ENCODE measurements at places on chromosomes 5 and 9.

GRCh38 chr9:93468763-93469456, 15.5 kb upstream of the FAM120AOS start:
- DNase-seq: peak; percentile 75

DNA sequence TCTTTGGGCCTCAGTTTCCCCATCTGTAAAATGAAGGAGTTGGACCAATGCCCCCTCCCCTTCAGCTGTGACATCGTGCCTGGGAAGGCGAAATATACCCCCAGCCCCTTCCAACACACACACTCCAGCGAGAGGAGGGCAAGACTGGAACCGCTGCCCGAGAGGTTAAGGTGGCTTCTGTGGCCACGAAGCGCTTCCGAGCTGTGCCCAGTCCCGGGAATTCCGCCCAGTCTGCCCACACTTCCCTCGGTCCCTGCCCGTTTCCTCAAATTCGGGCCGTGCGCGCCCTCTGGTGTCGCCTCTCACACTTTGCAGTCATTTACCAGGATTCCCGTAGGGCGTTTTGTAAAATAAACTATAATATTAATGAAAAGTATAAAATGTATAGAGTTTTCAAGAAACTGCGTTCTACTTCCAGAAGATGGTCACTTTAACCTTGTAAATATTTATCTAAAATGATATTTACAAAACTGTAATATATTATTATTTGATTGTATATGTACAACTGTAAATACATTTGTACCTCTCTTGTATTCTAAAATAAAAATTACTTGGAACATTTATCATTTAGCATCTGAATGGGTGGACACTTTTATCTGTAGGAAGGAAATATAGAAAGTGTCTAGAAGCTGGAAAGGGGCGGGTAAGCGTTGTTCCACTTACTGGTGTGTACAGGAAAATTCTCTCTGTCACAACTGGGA, 11.0 kb upstream of the EXOSC2 start:
- no peak for DNase-seq

- DNase-seq: no peak
Observed at GRCh38 chr5:97192580-97193354, 9.7 kb upstream of the RIOK2 start.

DNA sequence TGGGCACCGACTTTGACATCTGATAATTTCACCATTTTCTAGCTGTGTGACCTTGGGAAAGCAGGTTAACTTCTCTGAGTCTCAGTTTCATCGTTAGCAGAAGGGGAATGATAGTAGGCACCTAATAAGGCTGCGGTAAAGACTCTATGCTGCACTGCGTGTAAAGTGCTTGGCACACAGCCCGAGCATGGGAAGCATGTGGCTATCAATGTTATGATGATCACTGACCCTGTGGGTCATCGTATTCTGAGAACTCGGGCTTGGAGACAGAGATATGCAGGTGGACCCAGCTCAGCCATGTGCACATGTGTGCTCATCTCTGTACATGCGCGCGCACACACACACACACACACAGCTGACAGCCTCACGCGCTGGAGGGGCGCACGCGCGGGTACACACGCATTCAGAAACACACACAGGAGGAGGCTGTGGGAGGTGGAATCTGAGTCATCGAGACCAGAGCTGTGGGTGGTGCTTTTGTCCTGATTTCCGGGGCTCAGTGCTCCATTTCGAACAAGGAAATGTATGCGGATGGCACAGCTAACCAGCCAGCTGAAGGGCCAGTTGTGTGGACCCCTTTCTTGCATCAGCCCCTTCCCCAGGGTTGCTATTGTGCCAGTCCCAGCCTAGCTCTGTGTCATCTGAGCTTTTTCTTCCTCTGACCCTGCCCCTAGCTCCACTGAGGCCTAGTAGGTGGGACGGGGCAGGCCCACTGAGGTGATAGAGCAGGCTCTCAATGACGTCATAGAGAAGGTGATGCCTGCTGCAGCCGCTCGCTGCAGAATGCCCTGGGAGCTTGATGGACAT, 11.1 kb upstream of the ARAP3 start:
- no peak for DNase-seq

- DNase-seq: no peak
Observed at GRCh38 chr5:179061025-179061424, 852 bp downstream of the ZNF354C start.

GRCh38 chr5:42836070-42836769, 24.5 kb upstream of the SELENOP start:
- DNase-seq: no peak

DNA sequence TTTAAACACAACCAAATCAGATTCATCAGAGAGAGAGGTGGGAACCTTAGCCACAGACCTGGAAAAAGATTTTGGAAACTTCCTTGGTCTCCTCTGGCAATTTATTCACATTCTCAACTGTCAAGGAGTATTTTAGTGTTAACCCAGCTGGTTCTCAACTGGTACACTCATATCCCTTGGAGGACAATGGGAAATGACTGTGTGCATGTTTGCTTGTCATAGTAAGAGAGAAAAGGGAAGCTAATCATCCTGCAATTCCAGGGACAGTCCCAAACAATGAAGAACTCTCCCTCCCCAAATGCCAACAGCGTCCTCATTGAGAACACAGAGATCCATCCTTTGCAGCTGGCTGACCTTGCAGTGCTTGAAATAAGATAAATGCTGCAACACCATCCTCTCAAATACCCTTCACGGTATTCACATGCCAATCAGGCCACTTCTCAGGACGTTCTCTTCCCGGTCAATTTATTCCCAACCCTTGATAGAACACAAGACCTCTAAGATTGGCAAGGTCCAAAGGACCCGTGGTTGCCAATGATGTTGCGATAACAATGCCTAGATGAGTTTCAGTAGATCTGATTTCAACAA, 75.5 kb downstream of the EPB41L4B start:
- no peak for DNase-seq

- no peak for DNase-seq
Observed at GRCh38 chr5:106907979-106908378, 762.8 kb downstream of the EFNA5 start.

GRCh38 chr5:110957934-110958333, 113.6 kb upstream of the TSLP start:
- no peak for DNase-seq

GRCh38 chr5:75753182-75753581, 35.9 kb upstream of the POC5 start:
- no peak for DNase-seq
